ENCODE measurements at places on chromosomes 2 and 18.

- no peak for DNase-seq
Observed at GRCh38 chr2:152093464-152093863, 5.4 kb downstream of the CACNB4 start.

GRCh38 chr2:38128653-38129052 lies 52.7 kb upstream of the CYP1B1 start:
- DNase-seq, result peak; percentile 43

- DNase-seq, result no peak
Observed at GRCh38 chr2:23124214-23124750, 260.7 kb upstream of the KLHL29 start.

- DNase-seq, result no peak
Observed at GRCh38 chr2:234725528-234726264, 226.1 kb upstream of the SH3BP4 start.

GRCh38 chr2:175430236-175430635 lies 248.7 kb upstream of the ATP5MC3 start:
- DNase-seq, result no peak

DNA sequence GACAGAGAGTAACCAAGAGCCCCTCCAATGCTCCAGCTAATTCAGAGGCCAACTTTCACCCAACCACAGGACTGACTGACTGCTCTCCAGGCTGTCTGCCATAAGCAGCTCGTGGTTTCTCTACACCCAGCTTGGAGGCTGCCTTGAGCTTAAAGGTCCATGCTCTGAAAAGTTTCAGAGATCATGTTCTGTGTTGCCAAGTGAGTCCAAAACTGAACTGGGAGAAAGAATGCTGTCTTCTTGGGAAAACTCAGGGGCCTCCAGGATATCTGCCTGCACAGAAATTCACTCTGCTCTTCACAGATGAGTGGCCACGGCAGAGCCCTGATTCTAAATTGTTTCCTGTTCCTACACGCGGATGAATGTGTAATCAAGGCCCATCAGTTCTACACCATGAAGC lies 51.1 kb downstream of the LPIN2 start:
- no peak for DNase-seq

DNA sequence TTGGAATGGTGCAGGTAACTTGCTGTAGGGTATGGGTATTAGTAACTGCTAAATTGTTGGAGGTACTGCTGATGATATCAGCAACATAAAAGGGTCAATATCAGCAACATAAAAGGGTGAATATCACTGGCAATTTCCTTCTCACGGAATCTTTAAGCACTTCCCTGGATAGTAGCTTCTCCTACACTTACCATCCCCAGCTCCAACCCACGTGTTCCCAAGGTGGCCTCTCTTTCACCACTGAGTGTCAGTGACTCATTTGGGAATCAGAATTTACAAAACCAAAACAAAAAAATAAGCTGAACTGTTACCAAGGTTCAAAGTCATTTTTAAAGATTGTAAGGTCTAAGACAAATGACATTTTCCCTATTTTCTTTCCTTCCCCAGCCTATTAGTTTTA lies 70.8 kb downstream of the LRP2 start:
- DNase-seq, result no peak

Data from GM13977 (cell line).